Left lung (tissue), 14 donors: ENCODE measurements at places on chromosomes 7 and 10. TPM values are rescaled to one million over a fixed set of nuclear protein-coding genes. Genes with fewer than 3 reads are reported as not detected.

Gene SLC16A12
- polyA plus RNA-seq, result 0.98 TPM

Gene SPDYE9
- polyA plus RNA-seq, result 1.2 TPM

Gene SPDYE2
- 6.2 TPM for polyA plus RNA-seq

Gene CCSER2
- 38.1 TPM for polyA plus RNA-seq

Gene HOXA9
- 1.4 TPM for polyA plus RNA-seq

Gene SPDYE11
- polyA plus RNA-seq, result 3.4 TPM

Gene BCAP29
- polyA plus RNA-seq, result 57.4 TPM

Gene FXYD4
- not detected for polyA plus RNA-seq

Gene RPEL1
- 0.10 TPM for polyA plus RNA-seq

Gene WBP1L
- 44.8 TPM for polyA plus RNA-seq

Gene SUGCT
- 3.6 TPM for polyA plus RNA-seq

GRCh38 chr10:78959924-78960285, 108.9 kb upstream of the ZMIZ1 start:
- no peak for DNase-seq

DNA sequence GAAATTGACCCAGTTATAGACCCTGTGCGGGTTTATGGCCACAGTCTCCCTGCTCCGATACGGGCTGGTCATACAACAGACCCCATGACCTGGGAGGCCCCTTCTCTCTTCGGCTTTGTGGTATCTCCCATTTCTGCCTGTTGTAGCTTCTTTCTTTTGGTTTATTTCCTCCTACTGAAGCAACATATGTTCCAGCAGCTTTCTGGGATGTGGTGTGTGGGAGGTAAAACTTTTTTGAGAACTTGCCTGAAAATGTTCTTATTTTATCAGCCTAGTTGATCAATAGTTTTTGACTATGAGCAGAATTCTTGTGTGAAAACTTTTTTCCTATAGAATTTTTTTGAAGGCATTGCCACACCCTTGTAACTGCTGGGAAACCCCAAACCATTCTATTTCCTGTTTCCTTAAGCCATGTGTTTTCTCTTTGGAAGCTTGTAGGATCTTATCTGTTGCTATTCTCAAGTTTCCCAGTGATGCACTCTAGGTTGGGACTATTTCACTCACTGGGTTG, 80.0 kb downstream of the DAGLB start:
- no peak for DNase-seq

- DNase-seq, result no peak
These were observed 186.5 kb downstream of the ADK start for GRCh38 chr10:74337330-74338016.

GRCh38 chr7:152869041-152869676, 109.6 kb downstream of the ACTR3B start:
- DNase-seq, result no peak

GRCh38 chr7:116970238-116970910, 17.1 kb downstream of the ST7 start:
- DNase-seq, result no peak

GRCh38 chr10:71006506-71006905, 118.1 kb upstream of the PCBD1 start:
- no peak for DNase-seq

DNA sequence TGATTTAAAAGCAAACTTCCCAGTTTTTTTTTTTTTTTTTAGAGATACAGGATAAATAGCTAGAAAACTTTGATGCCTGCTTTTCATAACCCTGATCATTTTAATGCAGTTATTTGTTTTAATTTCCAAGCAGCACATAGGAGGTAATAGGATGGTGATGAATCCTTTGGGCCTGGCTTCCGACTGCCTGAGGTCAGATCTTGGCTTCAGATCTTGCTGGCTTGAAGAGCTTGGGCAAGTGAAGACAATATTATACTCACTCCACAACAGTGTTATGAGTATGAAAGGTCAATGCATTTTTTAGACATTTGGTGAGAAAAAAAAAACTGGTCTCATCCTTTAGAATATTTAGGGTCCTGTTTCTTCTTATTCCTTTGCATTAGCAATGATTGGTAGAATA, 124.8 kb upstream of the PRKCQ start:
- DNase-seq, result no peak

- no peak for DNase-seq
These were observed 108.6 kb downstream of the ARHGAP22 start for GRCh38 chr10:48496105-48496830.

DNA sequence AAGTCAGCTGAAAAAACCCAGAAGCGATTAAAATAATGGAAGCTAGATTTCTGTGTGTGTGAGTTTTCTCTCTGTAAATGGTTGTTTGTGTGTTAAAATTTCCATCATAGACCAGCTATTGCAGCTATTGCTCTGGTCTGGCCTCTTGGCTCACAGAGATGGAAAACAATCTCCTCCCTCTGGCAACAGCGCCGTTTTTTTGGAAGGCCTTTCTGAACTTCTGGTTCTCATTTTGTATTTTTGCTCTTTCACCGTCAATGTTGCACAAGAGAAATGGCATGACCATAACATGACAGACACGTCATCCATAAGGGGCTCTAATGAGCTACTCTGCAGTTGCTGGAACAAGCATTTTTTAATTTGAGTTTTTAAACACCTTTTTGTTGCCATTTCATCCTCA, 91.0 kb downstream of the CUBN start:
- no peak for DNase-seq

GRCh38 chr7:108452707-108453106, 3.5 kb downstream of the NRCAM start:
- DNase-seq, result no peak

GRCh38 chr7:48004032-48004431, 24.6 kb upstream of the HUS1 start:
- no peak for DNase-seq

DNA sequence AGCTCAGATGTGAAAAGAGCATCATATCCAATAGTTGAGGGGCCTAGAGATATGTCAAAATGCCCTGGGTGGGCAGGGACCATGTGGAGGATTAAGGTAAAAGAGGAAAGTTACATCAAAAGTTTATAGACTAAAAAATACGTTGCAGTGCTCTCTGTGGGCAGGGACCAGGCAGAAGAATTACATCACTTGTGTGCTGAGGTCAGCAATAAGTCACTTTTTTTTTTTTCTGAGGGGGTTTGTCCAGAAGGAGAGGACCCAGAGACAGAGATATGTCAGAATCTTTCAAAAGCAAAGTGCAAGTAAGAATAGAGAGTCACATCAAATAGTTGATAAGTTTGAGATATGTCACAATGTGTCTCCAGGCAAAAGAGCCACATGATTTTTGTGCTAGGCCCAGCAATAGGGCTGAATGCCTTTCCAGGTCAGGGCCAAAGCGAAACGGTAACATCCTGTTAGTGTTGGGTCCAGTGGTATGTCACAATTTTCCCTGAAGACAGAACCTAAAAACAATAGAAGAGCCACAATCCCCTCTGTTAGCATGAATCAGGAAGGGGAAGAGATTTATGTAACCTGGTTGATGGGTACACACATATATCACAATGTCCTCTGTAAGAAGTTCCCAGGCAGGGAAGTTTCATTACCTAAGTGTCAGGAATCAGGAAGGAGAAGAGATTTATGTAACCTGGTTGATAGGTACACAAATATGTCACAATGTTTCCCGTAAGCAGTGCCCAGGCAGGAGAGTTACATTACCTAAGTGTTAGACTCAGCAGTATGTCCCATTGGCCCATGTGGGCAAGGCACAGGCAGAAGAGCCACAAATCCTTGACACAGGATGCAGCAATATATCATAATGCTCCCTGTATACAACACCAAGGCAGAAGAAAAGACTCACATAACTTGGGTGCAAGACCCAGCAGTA, 28.1 kb upstream of the ZNF107 start:
- DNase-seq, result no peak

DNA sequence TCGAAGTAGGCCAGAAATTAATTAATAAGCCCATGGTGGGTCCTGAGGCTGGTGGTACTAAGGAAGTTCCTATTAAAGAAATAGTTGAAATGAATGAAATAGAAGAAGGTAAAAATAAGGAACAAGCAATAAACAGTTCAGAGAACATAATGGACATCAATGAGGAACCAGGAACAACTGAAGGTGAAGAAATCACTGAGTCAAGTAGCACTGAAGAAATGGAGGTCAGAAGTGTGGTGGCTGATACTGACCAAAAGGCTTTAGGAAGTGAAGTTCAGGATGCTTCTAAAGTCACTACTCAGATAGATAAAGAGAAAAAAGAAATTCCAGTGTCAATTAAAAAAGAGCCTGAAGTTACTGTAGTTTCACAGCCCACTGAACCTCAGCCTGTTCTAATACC, 36.0 kb downstream of the SLK start:
- no peak for DNase-seq
